Dermis blood vessel endothelial cell (primary cell): ENCODE measurements at places on chromosomes 4 and X. TPM values are rescaled to one million over a fixed set of nuclear protein-coding genes. Genes with fewer than 3 reads are reported as not detected.

DNA sequence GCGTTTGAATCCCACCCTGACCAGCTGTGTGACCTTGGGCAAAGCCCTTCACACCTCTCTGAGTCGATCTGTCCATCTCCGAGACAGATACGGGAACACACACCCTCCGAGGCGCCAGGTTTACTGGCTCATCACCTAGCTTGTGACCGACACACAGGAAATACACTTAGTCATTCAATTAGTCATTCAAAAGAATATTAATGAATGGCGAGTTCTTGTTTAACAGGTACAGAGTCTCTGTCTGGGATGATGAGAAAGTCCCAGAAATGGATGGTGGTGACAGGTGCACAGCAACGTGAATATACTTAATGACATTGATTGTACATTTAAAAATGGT, 80.6 kb downstream of the PPP2R2C start:
- no peak for DNase-seq

DNA sequence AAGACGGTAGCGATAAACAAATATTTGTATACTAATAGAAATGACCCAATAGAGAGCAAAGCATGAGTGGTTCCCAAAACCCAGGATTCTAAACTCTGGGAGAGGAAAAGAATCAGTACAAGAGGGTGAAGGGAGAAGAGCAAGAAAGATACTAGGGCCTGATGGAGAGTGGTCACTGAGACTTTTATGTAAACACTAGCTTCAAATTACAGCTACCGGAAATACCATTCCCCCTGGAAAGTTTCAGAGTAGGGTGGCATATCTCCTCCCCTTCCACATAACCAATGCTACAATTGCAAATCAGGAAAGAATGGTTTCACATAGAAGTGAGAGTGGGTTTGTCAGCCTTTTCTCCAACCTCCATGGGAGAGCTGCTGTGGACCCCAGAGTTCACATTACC, 77.1 kb downstream of the EIF4E start:
- DNase-seq, result no peak

DNA sequence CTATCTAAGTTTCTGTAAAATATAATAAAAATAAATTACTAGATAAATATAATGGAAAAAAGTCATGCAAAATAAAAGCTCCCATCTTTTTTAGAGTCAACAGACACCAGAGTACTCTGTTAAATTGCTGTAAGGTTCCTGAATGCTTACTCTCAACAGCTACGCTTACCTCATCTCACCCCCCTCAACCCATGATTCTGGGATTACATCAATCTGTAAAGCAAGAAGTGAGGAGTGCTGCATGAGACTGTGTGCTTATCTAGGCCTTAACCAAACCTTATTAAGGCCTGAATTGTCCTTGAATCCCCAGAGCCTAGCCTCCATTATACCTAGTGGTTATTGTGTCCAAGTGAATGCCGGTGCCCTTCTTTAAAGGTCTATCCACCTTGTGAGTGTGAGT, 735.8 kb downstream of the RPA4 start:
- DNase-seq, result no peak

- no peak for DNase-seq
Measured at GRCh38 chr4:84826681-84827080, 139.8 kb downstream of the WDFY3 start.

DNA sequence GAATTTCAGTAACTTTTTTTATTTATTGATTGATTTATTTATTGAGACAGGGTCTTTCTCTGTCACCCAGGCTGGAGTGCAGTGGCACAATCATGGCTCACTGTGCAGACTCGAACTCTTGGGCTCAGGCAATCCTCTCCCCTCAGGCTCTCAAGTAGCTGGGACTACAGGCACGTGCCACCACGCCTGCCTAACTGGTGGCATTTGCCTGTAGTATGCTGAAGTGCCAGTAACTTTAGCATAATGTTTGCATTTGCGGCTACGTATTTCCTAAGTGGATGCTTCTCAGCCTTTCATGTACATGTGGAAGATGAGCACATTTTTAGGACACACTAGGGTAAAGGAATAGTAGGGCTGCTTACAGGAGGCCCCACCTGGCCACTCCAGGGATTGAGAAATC, 45.3 kb upstream of the ATXN3L start:
- DNase-seq, result no peak

DNA sequence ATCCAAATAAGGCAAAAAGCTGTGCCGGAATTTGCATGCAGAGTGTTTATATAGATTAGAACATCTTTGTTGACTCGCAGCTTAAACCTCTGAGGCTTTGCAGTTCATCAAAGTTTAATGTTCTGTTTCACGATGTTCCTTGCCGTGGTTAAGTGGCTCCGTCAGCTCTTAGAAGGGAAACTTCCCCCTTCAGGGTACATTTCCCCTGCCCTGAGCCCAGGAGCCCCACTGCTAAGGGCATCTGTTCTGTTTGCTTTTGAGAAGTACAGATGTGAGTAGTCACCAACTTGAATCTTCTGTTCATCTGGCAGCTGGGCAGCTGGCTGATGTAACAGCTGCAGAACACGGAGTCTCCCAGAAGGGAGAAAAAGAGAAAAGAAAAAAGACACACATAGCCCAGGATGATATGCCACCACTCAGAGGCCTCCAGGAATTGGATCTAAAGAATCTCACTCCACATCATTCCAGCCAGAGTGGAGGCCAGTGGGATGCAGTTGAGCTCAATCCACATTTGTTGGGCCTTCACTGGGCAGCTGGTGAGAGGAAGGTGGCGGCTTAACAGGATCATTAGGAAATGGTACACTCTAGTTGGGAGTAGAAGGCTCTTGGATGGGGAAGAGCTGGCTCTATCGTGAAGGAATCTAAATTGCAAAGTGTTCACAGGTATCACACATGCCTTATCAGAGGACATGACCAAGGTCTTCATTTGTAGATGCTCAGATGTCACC, 178.7 kb upstream of the RBPJ start:
- no peak for DNase-seq

- no peak for DNase-seq
Measured at GRCh38 chr4:39883646-39884045, 94.1 kb downstream of the PDS5A start.

- no peak for DNase-seq
Measured at GRCh38 chr4:139550724-139551429, 5.1 kb downstream of the SETD7 start.

DNA sequence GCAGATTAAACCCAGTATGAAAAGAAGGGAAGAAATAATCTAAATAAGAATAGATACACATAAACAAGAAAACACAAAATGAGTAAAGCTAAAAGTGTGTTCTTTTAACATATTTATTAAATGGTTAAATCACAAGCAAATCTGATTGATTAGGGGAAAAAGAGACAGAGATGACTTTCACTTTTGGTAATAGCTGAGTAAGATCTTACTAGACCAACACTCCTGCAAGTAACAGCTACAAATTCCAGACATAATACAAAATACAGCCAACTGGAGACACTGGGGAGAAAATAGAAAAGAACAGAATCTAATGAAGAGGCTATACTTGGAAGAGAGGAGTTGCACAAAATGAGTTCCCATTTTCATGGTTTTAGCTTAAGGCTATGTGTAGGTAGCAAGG, 33.5 kb downstream of the OR13H1 start:
- DNase-seq, result no peak

GRCh38 chr4:1460967-1461868, 55.0 kb upstream of the NKX1-1 start:
- no peak for DNase-seq

DNA sequence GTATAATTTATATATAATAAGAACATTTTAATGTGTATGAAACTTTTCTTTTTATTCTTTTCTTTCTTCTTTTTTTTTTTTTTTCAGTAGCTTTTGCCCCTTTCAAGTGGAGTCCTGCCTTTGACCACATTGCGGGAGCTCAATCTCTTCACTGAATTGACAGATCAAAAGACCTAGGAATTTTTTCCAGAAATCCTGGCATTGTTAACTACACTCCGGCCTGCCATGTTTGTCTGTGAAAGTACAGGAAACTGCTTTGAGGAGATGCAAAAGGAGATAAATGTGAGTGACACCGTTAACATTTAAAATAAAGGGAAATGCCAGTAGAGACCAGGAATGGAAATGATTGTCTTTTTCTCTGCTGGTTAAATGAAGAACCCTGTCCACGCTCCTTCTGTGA, 159.3 kb upstream of the VCX3A start:
- DNase-seq, result no peak

GRCh38 chrX:73214426-73215094, at the start of gene NAP1L2:
Gene NAP1L2, minus strand, starts transcription at chrX:73214851. Its CDS starts 359 bp downstream, at chrX:73214492.
- DNase-seq, result peak; percentile 5

DNA sequence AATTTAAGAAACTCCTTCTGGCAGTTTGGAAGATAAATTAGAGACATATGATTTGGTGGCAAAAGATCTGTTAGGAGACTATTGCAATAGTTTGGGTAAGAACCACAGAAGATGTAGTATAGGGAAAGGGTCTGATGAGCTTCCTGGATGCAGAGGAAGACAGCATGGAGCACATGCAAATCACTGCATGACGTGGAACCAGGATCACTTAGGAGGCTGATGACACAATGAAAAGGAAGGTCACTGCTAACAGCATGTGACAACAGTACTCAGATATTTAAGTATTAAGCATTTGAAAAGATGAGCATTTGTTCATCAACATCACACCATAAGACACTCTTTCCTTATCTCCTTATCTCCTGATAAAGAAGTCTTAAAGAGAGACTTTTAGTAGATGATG, 167.8 kb upstream of the LDB2 start:
- DNase-seq, result no peak

GRCh38 chr4:101835121-101835904, 44.8 kb downstream of the BANK1 start:
- peak; percentile 5 for DNase-seq

GRCh38 chr4:107993969-107994368, 4.3 kb downstream of the HADH start:
- no peak for DNase-seq

- DNase-seq, result no peak
Measured at GRCh38 chrX:119071381-119071780, 1.4 kb upstream of the CT47C1 start.

DNA sequence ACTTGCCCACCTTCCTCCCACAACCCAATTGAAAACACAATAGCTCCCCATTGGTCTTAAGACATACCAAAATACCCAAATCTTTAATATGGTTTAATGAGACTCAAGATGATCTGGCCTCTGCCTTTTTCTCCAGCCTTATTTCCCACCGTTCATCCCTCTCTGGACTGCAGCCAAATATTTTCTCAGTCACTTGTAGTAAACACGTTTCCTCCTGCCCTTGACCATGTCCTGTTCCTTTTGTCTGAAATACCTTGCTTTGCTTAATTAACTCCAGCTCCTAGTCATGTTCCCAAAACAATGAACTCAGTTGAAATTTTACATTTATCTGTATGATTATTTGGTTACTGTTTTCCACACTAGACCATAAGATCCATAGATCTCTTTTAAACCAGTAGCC, 8.4 kb upstream of the NUP54 start:
- peak; percentile 85 for DNase-seq

- DNase-seq, result no peak
Measured at GRCh38 chr4:53009824-53010223, 147.7 kb downstream of the RASL11B start.

- peak; percentile 23 for DNase-seq
Measured at GRCh38 chr4:109251396-109251795, 51.1 kb downstream of the COL25A1 start.

- no peak for DNase-seq
Measured at GRCh38 chrX:26286836-26287235, 70.9 kb downstream of the MAGEB5 start.

GRCh38 chrX:50202539-50202938, 1.7 kb upstream of the AKAP4 start:
- peak; percentile 25 for DNase-seq

- DNase-seq, result no peak
Measured at GRCh38 chr4:170691168-170691567, 601.4 kb upstream of the AADAT start.

- DNase-seq, result no peak
Measured at GRCh38 chr4:138802499-138802898, 213.1 kb upstream of the NOCT start.

DNA sequence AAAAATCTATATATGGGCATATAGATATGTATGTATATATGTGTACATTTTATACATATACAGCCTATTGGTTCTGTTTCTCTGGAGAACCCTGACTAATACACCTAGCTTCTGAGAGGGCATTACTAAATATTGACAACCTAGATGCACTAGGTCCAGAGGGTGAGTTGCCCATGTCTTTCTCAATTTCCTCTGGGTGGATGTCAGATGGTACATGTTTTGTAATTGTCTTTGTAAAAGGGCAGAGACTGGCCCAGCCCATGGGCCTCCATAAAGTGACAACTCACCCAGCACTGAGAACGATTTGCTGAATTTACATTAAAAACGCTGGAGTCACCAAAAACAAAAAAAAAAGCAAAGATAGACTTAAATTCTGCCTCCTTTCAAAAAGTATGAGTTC, 198.5 kb upstream of the FAM241A start:
- no peak for DNase-seq

DNA sequence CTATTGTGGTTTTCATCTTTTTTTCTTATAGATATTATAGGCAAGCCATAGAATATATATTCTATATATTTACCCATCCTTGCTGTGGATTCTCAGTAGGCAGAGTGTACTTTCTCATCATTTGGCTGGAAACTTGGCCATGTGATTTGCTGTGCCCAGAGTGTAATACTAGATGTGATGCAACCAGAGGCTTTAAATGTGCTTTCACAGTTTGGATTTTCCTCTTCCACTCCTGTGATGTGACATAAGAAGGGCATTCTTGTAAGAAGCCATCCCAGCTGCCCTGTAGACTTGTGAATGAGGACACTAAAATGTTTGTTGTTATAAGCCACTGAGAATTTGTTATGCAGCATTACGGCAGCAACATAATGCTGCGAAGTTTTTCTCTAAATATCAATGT, 10.4 kb upstream of the HPGDS start:
- DNase-seq, result no peak

DNA sequence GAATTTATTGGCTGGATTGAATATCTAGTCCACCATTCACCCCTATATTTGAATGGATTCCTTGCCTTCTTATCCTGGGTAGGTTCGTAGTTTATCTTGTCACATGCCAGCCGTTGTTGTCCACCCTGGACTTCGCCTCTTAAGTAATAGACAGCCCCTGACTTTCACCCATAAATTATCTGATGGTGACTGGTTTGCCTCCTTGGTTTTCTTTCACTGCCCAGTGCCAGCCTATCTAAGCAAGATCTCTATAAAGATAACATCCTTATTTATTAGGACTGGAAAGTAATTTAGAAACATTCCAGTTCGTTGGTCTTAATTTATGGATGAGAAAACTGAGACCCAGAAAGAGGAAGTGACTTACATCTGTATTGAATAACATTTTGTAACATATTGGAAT, 410.3 kb downstream of the RPA4 start:
- DNase-seq, result no peak

- no peak for DNase-seq
Measured at GRCh38 chrX:17474892-17475291, 99.9 kb downstream of the NHS start.

Gene ENPEP
- 0.14 and 1.5 TPM in 2 replicates for total RNA-seq

Gene CT55
- total RNA-seq, result not detected in 2 replicates

Gene DRP2
- 0.05 TPM in 1 of 2 replicates, not detected in the other for total RNA-seq

Gene GPR173
- total RNA-seq, result 1.7 and 2.5 TPM in 2 replicates

Gene SHISA3
- 2.0 and 2.7 TPM in 2 replicates for total RNA-seq

Gene VCX
- total RNA-seq, result not detected in 2 replicates

Gene ANXA3
- 60.6 and 67.4 TPM in 2 replicates for total RNA-seq

Gene AR
- 1.2 and 2.9 TPM in 2 replicates for total RNA-seq

Gene TECRL
- total RNA-seq, result not detected in 2 replicates

Gene NSG1
- not detected in 2 replicates for total RNA-seq

Gene RIPPLY1
- not detected in 2 replicates for total RNA-seq

Gene CYLC1
- not detected in 2 replicates for total RNA-seq

Gene MAGEB2
- total RNA-seq, result not detected in 2 replicates

Gene ANOS1
- total RNA-seq, result 0.17 and 0.47 TPM in 2 replicates

Gene FAM184B
- total RNA-seq, result not detected in 2 replicates
